ENCODE measurements at places on chromosomes 4 and X. TPM values are rescaled to one million over a fixed set of nuclear protein-coding genes. Genes with fewer than 3 reads are reported as not detected.

Gene TLR6
- total RNA-seq: 13.4 TPM

Gene POU4F2
- not detected for total RNA-seq

Gene FHIP1A
- not detected for total RNA-seq

Gene MGST2
- total RNA-seq: 18.8 TPM

Gene IQCM
- not detected for total RNA-seq

Gene GTPBP6
- total RNA-seq: 33.0 TPM

Gene WAS
- 0.15 TPM for total RNA-seq

Gene PLA2G12A
- 62.9 TPM for total RNA-seq

Gene ADH5
- 183 TPM for total RNA-seq

Gene MAGEA12
- not detected for total RNA-seq

Gene TEX13D
- not detected for total RNA-seq
